ENCODE measurements at places on chromosomes 12 and 14. TPM values are rescaled to one million over a fixed set of nuclear protein-coding genes. Genes with fewer than 3 reads are reported as not detected.

OR4K17 gene
- not detected for total RNA-seq

SLC6A12 gene
- 1.2 TPM for total RNA-seq

C14orf93 gene
- 13.9 TPM for total RNA-seq

CLEC2A gene
- not detected for total RNA-seq

FGF23 gene
- 0.06 TPM for total RNA-seq

Measured in mucosa of gallbladder (tissue), 1 donor.